ENCODE measurements at places on chromosomes 11 and 22.

GRCh38 chr11:88357323-88358039 is 19.9 kb upstream of the CTSC start:
- DNase-seq: no peak

GRCh38 chr11:30617762-30618161 is 31.6 kb upstream of the MPPED2 start:
- no peak for DNase-seq

DNA sequence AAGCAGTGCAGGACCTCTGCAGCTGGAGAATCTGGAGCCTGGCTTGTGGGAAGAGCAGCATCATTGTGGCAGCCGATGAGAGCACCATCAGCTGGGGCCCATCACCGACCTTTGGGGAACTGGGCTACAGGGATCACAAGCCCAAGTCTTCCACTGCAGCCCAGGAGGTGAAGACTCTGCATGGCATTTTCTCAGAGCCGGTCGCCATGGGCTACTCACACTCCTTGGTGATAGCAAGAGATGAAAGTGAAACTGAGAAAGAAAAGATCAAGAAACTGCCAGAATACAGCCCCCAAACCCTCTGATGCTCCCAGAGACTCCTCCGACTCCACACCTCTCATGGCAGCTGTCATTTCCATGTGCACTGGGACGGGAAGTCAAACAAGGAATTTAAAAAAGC is 35.6 kb downstream of the ASRGL1 start:
- no peak for DNase-seq

- no peak for DNase-seq
Measured at GRCh38 chr11:76087749-76088148, 118.6 kb downstream of the WNT11 start.

DNA sequence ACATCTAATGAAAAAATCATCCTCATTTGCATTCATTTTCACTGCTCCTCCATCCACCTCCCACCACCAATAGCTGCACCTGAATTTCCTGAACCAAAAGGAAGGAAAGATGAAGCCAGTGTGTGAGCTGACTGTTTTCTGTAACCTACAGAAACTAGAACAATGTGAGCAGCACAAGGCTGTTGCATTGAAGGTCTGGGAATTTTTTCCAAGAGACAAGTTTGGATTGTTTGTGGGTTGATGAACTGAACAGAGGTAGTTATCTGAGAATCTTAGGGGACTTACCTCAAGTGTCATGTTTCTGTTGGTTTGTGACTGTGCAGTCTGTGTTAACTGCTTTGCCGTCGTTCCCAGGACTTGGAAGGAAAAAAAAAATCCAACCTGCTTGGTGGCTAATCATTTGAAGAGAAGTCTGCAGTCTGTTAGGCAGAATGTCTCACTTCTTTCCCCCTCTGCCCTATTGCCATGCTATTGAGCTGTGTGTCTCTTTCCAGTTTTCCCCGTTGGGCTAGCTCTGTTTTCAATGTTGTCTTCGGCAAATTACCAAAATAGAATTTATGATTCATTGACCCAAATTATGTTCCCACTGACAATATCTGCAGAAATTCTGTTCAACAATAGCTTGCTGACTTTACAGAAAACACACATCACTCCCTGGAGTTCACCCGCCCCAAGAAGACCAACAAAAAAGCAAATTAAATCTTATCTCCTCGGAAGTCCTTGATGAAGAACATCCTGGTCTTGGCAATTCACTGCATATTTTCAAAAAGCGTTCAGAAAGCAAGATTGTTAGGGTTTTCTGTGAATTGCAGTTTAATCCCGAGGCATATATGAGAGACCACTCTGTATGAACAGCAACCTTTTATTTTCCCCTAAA is 76.0 kb downstream of the SC5D start:
- DNase-seq: no peak

GRCh38 chr22:38353701-38354100 is 36.5 kb upstream of the CSNK1E start:
- DNase-seq: no peak

- no peak for DNase-seq
Measured at GRCh38 chr11:100855466-100856067, 168.5 kb downstream of the ARHGAP42 start.

DNA sequence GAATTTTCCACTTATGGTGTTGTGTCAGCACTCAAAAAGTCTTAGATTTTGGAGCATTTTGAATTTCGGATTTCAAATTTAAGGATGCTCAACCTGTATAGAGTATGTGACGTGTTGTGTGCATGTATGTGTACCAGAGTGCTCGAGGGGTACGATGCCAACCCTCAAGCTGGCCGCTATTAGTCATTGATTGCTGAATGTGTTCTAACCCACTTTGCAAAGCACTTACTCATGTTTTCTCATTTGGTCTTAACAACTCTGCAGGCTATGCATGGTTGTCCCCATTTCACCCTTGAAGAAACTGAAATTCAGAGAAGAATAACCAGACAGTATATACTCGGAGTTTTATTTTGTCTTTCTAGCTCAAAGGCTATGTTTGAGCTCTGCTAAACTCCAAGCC is 196.4 kb upstream of the TENM4 start:
- no peak for DNase-seq

- no peak for DNase-seq
Measured at GRCh38 chr11:119148720-119149017, 183 bp upstream of the ABCG4 start.

DNA sequence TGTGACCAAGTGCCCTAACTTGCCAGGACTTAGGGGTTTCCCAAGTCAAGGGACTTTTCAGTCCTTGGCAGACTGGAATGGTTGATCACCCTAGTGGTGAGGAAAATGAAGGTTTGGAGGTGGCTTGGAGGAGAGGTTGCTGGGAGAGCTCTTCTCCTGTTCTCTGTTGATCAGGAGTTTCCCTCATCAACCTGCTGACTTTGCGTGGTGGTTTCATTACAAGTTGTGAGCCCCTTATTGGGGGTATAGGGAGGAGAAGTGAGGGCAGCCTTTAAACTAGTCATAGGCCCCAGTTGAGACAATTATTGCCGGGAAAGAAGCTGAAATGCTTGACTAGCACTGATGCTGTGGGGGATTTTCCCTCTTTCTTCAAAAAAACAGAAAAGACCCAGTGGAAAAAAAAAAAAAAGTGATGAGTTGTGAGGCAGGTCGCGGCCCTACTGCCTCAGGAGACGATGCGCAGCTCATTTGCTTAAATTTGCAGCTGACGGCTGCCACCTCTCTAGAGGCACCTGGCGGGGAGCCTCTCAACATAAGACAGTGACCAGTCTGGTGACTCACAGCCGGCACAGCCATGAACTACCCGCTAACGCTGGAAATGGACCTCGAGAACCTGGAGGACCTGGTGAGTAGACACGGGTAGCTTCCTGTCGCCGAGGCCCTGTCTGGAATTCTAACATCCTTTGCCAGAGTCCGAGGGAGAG is at the start of gene CXCR5:
Gene CXCR5, plus strand, starts transcription at position 525 of the 704 bp plus-strand sequence. Its CDS starts 50 bp downstream, at position 575.
- DNase-seq: no peak

All from amygdala (tissue), 56 donors.